ENCODE measurements at places on chromosomes 4 and X.

DNA sequence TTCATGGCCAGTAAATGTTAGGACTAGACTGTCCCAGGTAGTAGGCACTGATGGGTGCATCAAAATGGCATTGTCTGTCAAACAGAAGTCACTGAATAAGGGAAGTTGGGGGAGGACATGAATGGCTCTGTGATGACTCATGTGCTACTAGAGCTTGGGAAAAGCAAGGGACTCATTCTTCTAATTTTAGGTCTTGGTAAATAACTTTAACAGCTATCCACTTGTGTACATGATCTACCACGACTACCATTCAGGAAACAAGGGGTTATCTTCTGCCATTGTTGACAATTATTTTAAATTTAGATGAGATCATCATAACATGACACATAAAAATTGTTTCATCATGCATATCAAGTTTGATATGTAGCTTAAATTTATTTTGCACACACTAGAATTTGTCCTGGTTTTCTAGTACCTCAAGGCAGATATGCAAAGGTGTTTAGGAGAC lies 6.3 kb downstream of the AREG start:
- DNase-seq: no peak

- DNase-seq: no peak
These were observed 613.1 kb upstream of the HS3ST1 start for GRCh38 chr4:12041828-12042227.

GRCh38 chr4:93947286-93947685 lies 118.7 kb downstream of the ATOH1 start:
- no peak for DNase-seq

DNA sequence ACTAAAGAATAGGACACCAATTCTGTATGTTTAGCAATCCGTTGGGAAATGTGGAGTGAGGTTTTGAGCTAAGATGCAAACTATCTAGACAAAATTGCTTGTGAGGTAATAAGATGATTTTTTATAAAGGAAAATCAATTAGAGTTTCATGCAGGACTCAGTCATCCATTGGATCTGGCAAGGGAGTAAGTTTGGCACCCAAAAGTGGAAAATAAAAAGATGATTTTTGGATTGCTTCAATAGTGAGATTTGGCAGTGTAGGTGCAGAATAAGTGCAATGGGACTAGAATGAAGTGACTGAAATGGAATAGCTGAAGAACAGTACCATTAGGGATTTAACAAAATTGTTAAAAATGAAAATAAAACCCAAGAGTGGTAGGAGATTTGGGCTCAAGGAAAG lies 290.5 kb upstream of the EPHA5 start:
- DNase-seq: no peak
